MV-4-11 (cell line): ENCODE measurements at places on chromosomes 5 and 9.

- DNase-seq = no peak
Measured at GRCh38 chr5:19497229-19497815, 490.7 kb downstream of the CDH18 start.

DNA sequence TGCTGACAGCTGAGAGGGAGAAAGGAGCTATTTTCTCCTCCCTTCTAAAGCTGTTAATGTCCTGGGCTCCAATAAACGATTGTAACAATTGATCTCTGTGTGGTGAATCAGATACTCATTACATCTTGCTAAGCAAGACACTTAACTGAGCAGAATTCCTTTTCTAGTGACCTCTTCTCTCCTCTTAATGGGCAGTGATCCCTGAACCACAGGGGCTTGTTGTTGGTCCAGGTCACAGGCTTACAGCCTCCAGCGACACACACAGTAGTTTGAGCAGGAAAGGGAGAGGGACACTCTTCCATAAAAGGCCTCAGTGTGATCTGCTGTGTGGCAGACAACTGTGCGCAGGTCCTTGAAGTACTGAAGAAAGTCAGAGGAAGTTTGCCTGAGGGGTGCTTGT lies 58.5 kb upstream of the MYO10 start:
- DNase-seq = no peak

GRCh38 chr9:89791754-89792153 lies 186.9 kb downstream of the GADD45G start:
- no peak for DNase-seq

- peak; percentile 46 for DNase-seq
Measured at GRCh38 chr5:60256546-60256945, 363.0 kb upstream of the PDE4D start.

- DNase-seq = peak; percentile 51
Measured at GRCh38 chr5:56585461-56585860, 229.9 kb upstream of the MAP3K1 start.

DNA sequence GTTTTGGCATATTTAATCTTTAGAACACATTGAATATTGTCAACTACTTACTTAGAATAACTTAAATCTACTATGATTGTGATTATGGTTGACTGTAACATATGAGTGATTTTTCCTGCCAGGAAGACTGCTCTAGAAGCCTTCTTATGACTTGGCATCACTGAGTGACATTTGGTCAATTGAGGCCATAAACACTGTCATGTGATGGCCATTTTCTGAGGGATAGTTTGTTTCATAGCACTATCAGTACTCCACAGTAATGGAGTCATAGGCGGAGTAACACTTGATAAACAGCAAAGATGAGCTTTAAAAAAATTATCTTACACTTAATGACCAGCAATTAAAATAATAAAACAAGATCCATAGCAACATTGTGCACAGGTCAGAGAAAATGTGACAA lies 31.0 kb downstream of the C9orf40 start:
- DNase-seq = no peak

DNA sequence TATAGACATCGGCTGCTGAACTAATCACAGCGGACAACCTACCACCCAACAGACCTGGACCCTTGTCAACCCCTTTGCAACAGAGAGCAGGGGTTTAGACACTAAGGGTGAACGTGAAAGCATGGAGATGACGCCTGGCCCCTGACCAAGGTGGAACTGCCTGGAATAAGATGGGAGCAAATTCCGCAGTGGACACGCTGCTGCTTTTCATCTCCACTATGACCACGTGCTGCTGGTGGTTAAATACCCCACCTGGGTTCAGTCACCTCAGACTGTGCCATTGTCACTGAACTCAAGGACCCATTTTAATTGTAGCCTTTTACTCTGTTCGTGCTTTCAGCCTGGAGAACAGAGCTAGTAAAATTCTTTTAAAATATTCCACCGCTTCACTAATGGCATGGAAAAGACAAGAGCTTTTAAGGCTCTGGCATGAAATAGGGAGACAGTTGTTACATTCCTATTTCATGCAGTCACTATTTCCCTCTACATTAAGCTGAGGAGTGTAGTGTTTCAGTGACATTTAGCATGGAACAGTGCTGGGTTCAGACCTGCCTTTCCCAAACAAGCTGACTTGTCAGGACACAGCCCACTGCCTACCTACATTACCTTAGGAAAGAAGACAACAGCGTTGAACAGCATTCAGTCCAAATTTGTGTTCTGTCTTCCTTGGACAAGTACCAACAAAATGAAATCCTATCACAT lies 96.8 kb downstream of the ANKRD18B start:
- no peak for DNase-seq

- peak; percentile 22 for DNase-seq
Measured at GRCh38 chr5:14816999-14817761, 54.4 kb downstream of the ANKH start.

- DNase-seq = no peak
Measured at GRCh38 chr5:98144116-98144515, 629.3 kb upstream of the RGMB start.

GRCh38 chr9:129422843-129423192 lies 198.1 kb downstream of the C9orf50 start:
- DNase-seq = no peak
